Mesenteric fat pad (tissue), 1 donor: ENCODE measurements at places on chromosomes 4 and X.
A peak's percentile ranks its signal among the peaks of the same experiment; 100 is the strongest.

DNA sequence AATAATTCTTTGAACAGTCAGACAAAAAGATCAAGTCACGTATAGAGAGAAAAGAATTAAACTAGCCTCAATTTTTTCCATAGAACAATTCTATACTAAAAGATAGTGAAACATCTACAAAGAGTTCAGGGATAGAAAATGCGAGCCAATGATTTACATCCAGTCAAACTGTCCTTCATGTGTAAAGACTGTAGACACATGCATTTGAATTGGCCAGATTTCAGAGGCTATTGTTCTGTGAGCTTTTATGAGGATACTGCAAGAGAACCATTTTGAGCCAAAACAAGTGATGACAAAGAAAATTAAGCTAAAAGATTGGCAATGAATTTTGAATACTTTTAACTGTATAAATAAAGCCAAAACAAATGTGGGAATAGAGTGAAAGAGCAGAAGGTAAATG lies 1230.3 kb downstream of the RPA4 start:
- no peak for DNase-seq

- no peak for DNase-seq
These were observed 106.9 kb downstream of the SMIM20 start for GRCh38 chr4:26020881-26021280.

DNA sequence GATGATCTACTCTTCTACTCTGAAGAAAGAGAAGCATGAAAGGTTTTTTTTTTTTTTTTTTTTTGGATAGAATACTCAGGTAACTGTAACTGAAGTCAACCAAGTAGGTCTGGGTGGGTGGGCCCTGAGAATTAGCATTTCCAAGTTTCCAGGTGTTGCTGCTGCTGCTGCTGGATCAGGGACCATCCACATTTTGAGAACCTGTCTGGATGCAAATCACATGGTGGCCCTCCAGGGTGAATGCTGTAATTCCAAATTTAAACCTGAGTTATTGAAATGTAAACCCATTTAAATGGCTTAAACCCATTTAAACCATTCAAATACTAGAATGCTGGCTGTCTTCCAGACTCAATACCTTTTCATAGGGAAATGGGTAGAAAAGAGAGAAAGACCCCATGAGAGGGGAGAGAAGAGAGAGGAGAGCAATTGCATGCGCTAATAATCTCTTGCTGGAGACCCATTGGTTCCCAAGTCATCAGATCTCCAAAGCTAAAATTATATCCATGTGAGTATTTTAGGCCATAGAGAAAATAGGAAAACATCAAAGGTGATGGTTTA lies 17.6 kb downstream of the SUPT20HL1 start:
- no peak for DNase-seq

GRCh38 chrX:74218895-74219294 lies 85.1 kb upstream of the ZCCHC13 start:
- DNase-seq, result no peak

DNA sequence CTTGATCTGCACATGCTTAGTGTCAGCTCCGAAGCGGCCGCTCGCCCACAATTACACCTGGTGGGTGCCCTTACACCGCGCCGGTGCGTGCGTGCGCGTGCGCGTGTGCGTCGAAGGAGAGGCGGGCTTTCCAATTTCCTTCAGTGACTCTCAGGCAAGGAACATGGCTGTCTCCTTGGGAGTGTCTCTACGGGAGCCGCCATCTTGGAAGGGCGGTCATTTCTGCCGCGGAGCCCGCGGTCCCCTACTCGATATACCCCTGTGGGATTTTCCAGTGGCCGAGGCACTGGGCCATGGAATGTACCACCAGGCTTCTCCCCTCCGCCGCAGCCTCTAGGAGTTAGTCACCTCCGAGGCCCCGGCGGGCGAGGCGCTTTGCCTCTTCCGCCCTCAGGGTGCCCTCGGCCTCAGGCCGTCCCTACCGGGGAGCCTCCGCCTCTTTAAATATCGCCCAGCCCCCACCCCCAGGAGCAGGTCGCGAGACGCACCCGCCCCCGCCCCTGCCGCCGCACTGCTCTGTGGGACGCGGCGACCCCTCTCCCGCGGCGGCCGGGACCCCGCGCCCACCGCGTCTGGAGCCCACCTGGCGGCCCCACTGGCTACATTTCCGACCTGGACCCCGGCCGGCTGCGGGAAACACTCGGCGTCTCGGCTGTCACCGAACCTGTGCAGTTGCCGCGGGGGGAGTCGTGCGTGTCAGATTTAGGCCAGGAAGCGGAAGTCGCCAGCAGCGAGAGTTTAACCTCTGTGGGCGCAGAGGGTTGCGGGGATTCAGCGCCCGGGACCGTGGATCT lies at the start of gene ZNF41:
Gene ZNF41, minus strand, starts transcription at position 711 of the 794 bp plus-strand sequence. CDS start 15,741 bp downstream, outside the sequence.
- peak; percentile 91 for DNase-seq

DNA sequence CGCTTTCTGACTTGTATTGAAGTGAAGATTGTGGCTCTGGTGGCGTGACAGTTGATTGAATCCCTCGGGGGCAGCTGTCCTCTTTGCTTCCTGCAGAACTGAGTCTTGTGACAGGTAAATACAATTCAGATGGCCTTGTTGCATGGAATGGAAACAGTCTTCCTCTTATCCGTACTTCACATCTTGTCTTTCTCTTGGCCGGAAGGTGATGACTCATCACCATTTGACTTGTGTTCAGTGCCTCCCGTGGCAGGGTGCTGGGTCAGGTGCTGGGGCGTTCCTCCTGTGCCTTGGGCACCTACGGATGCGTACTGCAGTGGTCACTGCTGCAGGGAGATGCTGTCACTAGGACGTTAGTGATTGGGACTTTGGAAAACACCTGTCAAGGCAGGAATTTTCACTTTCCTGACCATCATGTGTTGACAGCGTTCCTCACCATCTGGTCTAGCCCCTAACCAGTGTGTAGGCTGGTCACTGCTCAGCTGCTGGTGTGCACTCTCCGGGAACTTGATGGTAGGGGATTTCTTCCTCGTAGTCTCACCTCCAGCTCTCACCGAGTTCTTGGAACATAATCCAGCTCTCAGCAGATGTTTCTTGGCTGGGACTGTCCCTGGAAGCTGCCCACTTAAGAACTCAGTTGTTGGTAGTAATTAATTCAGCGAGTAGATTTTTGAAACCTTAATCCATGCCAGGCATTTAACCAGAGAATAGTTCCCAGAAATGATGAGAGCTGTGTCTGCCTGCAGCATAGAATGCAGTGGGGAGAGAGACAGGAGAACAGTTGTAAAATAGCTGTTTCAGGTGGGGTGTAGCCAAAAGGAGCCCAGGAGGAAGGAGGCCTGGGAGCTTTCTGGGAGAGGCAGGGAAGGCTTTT lies 7.2 kb downstream of the TBC1D14 start:
- DNase-seq, result no peak

DNA sequence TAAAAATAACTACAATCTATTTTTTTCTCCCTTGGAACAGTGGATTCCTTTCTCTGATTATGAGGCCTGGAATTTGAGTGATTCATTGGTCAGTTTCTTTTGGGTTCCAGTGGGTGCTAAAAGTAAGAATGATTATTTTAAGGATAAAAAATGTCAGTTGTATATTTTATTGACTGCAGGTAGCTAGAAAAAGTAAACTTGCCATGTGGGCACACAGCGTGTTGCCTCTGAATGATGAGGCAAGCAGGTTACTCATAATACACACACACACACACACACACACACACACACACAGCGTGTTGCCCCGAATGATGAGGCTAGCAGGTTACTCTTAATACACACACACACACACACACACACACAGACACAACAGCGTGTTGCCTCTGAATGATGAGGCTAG lies 13.8 kb downstream of the GALNT7 start:
- no peak for DNase-seq

DNA sequence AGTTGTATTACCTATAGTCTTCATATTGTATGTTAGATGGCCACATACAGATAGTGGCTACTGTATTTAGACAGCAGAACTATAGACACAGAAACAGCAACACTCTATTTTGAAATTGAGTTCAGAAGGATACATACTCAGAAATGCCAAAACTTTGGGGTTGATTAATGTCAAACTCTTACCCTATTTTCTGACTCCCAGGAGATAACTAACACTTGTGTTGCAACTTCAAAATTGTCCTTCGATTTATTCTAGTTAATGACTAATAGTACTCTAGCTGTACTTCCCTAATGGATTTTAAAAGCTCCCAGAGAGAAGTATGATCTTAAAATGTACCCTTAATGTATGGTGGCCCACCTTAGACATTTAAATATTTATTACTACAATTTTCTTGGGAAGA lies 229.9 kb upstream of the UGT8 start:
- no peak for DNase-seq

- no peak for DNase-seq
These were observed 17.4 kb upstream of the PACRGL start for GRCh38 chr4:20682853-20683252.

DNA sequence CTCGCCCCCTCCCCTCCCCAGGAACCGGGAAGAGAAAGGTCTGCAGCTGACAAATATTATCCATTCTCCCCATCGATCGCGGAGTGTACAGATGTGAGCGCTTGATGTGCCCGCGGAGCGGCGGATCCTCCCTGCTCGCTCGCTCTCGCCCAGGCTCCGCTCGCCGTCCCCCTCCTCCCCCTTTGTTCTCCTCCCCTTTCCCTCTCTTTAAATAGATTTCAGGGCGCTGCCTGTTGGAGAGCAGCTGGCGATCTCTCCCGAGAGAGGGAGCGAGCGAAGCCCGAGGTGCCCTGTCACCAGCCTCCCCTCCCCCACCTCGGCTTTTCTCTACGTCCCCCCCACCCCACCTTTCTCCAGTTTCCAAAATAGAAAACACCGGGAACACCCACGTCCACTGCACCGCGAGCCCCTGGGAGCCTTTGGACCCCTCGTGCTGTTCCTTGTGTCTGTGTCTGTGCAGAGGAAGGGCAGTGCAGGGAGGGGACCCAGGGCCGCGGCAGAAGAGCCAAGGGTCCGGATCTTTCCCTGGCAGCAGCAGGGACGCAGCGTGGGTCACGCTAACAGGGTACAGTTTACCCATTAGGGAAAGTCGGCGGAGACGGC lies 56.6 kb upstream of the BCOR start:
- no peak for DNase-seq

GRCh38 chr4:4852591-4853362 lies 6.7 kb upstream of the MSX1 start:
- DNase-seq, result no peak

GRCh38 chr4:110567214-110567613 lies 55.7 kb downstream of the PITX2 start:
- no peak for DNase-seq

DNA sequence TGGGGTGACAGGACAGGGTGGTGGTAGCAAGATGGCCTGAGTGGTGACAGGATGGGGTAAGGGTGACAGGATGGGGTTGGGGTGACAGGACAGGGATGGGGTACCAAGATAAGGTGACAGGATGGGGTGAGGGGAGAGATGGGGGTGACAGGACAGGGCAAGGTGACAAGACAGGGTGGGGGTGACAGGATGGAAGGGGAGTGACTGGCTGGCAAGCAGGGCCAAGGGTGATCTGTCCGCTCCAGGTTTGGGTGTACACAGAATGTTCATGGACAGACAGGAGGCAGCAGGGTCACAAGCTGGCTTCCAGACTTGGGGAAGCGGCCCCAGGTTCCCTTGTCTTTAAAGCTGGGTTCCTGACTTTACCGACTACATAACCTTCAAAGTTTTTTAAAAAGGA lies 23.3 kb downstream of the RNF212 start:
- DNase-seq, result peak; percentile 60

DNA sequence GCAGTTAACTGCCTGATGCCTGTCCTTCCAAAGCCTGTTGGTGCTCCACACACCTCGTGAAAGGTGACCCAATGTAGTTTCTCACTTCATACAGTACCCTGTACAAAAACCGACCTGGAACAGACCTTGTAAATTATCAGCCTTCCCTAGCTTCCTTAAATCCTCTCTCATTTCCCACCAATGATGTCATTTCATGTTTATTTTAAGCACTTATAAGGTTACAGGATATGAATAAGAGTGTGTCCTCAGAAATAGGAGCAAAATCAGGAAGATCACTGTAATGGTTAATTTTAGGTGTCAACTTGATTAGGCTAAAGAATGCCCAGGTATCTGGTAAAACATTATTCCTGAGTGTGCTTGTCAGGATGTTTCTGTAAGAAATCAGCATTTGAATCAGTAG lies 44.7 kb downstream of the TMEM150C start:
- DNase-seq, result no peak

- no peak for DNase-seq
These were observed 46.6 kb downstream of the ZFP42 start for GRCh38 chr4:188042191-188042590.

GRCh38 chr4:7799736-7800135 lies 139.9 kb downstream of the AFAP1 start:
- DNase-seq, result no peak

- DNase-seq, result no peak
These were observed 229.1 kb downstream of the ARHGAP10 start for GRCh38 chr4:147960971-147961370.

- no peak for DNase-seq
These were observed 208.1 kb upstream of the PPP3CA start for GRCh38 chr4:101555341-101555880.

DNA sequence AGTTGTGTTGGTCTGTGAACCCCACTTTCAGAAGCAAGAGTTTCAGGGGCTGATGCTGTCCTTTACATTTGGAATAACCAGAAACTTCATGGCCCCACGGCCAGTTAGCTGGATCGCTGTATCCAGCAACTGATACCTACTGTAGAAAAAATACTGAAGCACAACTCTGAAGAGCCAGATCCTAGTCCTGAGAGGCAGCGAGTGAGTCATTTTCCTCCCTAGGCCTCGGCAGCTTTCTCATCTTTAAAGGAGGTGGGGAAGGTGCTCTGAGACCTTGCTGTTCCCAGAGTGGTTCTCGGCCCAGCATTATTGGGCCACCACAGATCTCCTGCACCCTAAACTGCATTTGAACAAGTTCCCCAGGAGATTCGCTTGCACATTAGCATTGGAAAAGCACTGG lies 63.2 kb downstream of the NHS start:
- no peak for DNase-seq

DNA sequence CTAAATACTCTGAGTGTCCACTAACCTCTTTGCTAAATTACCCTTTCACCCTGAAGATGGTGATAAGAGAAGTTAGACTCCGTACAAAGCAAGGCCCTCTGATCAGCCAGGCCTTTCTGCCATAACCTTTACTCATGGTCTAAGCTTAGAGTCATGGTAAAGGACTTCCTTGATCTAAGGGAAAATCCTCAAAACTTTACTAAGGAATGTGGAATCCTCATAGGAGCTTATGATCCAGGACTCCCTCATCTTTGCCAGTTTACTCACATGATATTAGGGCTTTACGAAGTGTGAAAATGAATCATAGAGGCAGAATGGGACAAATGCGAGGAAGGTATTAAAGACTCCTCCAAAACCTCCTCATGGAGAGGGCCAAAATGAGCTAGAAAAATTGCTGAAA lies 7.9 kb upstream of the FAM13A start:
- DNase-seq, result no peak

GRCh38 chr4:39067451-39067850 lies 5.4 kb downstream of the KLHL5 start:
- DNase-seq, result no peak

- DNase-seq, result no peak
These were observed 3.4 kb downstream of the KIT start for GRCh38 chr4:54661169-54661568.
